ENCODE measurements at places on chromosomes 11 and 22. TPM values are rescaled to one million over a fixed set of nuclear protein-coding genes. Genes with fewer than 3 reads are reported as not detected.

DNA sequence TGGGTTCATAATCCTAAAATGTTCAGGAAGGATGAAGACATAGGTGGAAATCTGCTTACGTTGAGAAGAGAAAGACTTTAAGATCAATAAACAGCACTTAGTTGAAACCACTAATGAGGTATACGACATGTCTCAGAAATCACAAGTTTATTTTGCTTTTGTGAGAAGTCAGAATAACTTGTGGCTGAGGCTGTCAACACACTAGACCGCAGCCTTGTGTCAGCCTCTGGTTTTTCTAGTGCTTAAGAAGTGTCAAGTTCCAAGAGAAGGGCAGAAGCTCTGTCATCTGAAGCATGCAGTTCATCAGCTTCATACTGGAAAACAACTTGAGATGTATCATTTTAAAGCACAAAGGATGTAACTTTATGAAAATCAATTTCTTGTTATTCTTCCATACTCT is 420.9 kb downstream of the METTL15 start:
- peak; percentile 86 for DNase-seq

DNA sequence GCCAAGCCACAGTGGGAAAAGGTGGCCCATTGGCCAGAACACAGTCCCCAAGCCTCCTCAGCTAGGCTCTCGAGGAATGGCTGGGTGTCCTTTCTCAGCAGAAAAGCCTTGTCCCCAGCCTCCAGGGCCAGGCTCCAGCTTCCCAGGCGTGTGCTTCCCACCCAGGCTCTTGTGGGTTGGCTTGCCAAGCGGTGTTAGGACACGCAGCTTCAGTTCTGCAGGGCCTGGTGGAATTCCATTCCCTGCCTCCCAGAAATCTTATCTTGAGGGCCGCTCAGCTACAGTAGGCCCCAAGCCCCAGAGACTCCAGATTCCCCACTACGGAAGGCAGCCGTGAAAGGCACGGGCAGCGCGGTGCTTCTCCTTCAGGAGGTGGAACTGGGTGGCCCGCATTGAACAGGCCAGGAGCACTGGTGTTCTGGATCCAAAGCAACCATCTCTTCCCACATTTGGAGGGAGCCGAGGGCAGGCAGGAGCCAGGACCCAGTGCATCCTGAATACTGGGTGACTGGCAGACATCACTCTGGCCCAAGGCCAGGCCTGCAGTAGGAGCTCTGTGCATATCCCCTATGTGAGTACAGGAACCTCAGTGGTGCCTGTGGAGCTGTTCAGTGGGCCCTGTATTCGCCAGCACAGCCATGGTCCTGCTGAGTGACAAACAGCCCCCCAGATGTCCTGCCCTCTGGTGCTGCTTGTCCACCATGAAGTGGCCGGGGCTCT is 16.7 kb upstream of the KCNQ1OT1 start:
- no peak for DNase-seq

- no peak for DNase-seq
Observed at GRCh38 chr11:117836077-117836960, 11.8 kb upstream of the FXYD2 start.

GRCh38 chr22:50585781-50586180 is 3.1 kb upstream of the CHKB start:
- no peak for DNase-seq

- DNase-seq, result no peak
Observed at GRCh38 chr22:40444178-40444831, 73.9 kb downstream of the SGSM3 start.

DNA sequence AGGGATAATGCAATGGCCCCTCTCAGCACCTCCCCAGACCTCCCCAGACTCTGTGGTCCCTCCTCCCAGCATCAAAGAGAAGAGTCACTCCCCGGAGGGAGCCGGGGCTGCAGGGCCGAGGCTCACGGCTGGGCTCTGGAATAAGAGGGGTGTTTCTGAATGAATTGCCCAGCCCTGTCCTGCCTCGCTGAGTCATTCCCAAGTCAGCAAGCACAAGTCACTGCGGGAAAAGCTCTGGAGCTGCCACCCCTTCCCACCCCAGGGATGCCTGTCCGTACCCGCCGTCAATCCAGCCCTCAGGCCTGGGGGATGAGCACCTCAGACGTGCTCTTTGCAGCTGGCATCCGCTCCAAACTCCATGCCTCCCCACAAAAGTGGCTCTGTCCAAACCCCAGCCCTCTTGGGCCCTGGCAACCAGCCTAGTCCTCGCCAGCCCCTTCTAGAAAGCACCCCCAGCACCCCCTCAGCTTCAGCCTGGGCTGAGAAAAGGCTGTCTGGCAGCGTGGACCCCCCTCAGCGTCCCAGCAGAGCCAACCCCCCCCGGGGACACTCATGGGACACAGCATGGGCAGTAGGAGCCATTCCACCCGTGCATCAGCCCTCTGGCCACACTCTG is 22.7 kb downstream of the CELSR1 start:
- DNase-seq, result peak; percentile 69

DNA sequence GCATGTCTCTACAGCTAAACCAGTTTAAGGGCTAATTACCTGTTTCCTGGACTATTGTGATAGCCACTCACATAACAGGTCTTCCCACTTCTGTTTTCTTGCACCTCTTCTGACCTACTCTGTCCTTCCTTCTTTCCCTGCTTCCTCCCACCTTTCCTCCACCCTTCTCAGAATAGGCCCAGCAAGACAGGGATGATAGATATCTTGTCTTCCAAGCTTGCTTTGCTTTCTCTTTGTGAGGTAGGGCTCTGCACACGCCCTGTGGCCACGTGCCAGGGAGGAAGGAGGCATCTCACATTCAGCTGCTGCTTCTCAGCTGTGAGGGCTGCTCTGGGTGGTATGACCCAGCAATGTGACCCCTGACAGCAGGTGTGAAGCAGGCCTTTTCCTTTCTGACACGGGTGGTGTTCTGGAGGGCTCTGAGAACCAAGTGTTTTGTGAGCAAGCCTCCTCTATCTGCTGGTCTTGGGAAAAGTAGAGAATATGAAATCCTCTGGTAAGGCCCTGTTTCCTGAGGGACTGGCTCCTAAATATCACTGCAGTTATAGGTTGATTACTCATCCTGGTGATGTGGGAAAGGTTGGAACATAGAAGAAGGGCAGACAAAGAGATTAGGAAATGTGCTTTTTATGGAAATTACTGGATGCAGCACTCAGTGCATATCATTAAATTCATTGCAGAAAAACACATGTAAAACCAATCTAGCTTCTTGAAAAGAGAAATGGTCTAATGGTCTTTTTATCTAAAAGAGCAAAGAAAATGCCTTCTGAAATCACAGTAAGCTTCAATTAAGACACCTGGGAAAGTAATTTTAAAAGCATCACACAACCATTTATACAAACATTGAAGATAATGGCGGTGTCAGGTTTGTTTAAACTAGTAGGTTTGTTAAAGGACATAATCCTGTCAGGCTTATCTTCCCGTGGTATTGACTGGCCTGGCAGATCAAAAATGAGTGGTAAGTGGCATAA is 8.5 kb downstream of the AMOTL1 start:
- peak; percentile 74 for DNase-seq

- no peak for DNase-seq
Observed at GRCh38 chr22:43239193-43239780, 52.4 kb upstream of the TTLL12 start.

DNA sequence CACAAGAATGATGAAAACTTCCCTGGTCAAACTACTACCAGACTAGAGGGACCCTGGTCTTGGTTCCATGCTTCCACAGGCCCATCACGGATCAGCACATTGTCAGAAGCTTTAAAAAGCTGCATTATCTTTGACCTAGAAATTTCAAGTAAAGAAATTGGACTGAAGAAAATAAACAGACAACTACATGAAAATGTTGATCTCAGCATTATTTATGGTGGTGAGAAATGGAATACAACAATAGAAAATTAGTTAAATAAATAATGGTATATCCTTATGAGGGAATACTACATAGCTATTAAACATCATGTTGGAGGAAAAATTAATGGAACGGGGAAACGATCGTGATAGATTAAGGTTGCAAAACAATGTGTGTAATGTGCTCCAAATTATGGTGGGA is 13.7 kb downstream of the TENM4 start:
- DNase-seq, result no peak

DNA sequence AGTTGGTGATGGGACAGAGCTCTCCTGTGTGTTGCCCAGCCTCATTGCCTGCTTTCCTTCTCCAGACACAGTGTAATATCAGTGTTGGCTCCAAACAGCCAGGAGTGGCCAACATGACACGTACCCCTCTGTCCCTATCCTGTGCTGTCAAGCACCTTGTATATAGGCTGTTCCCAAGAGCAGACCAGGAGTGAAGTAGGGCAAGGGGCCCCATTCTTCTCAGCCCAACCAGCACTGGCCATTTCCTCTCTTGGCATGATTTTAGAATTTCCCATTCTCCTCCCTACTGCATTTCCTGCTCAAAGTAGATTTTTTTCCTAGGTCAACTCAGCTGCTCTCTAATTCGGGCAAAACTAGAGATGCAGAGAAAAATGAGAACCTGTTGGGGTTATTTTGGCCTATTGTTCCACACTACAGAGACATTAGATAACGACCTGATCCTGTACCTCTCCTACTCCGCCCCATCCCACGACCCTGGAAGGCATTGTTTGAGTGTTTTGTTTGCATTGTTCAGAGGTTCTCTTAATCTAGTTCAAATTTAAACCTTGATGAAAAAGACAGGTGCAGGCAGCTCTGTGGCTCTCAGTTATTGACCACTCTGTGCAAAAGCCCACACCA is 95.6 kb downstream of the RASSF10 start:
- DNase-seq, result no peak

- no peak for DNase-seq
Observed at GRCh38 chr11:36248436-36248835, 40.8 kb downstream of the COMMD9 start.

DNA sequence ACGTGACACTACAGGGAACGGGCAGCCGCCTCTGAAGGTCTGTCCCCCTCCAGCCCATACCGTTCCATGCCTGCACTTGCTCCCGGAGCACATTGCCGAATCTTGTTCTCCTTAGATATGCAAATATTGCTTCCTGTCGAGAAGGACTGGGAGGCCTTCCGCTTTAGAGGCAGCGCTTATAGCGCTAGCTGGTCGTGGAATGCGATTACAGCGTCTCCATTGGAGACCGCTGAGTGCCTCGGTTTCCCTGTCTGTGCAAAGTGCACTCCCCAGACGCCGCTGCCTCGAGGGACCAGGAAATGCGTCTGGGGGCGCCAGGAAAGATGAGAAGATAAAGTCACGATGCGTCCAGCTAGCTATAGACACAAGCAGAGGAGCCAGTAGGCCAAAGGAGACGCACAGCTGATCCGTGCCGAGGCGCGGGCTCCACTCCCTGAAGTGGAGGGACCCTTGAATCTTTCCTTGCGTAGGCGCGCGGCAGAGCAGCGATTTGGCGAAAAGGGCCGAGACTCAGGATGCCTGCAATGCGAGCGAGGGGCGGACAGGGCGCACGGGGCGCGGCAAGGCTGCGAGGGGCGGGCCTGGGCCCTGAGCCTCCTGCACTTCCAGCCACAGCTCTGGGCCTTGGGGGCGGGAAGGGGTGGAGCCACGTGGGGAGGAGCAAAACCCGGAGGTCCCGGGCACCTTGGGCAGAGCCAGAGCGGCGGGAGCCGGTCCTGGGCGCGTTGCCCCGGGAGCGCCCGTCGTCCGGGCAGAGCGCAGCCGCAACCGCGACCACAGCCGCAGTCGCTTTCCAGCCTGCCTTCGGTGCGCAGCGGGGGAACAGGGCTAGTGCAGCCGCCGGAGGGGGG is at the start of gene RASSF10:
TSS of gene RASSF10 (plus strand) at position 692 of the 851 bp plus-strand sequence. CDS start 261 bp downstream, outside the sequence.
- DNase-seq, result no peak

DNA sequence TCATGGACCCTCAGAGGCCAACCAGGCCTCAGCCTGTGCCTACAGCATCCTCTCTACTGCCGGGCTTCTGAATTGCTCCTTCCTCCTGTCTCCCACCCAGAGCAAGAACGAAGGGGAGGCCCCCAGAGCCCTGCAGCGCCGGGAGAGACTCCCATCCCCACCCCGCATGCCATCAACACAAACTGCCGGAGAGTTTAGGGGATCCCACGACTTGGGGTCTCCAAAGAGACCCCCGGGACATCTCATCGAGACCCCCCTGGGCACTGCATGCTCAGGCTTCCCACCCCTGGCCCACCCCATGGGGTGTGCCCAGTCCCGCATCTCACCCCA is 8.3 kb upstream of the CD81 start:
- no peak for DNase-seq

GRCh38 chr11:86489442-86489841 is 114.8 kb downstream of the CCDC81 start:
- no peak for DNase-seq

DNA sequence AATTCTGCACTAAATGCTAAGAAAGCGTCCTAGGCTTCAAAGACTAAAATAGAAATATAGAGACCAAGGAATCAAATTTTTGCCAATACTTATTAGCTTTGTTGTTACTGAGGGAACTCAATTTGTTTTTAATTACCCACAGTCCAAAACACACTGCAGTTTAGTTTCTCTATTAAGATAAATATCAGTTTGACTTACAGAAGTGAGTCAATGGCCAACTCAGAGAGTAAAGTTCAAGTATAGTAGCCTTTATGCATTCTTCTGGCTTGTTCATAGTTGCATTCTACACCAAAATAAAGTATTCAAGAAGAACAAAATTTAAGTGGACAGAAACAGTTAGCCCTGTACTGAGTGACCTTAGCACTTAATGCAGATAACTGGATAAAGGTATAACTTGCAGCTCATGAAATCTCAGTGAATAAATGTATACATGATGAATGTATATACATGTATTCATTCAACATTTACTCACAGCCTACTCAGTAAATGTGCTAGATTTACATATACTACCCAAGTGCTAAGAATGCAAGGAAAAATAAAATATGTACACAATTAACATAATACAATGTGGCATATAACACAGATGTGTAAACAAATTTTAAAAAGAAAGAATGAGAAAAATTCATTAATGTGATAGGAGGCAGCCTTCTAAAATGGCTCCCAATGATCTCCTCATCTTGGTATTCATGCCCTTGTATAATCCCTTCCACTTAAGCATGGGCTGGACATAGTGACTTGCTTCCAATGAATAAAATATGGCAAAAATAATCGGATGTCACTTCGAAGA is 9.7 kb upstream of the RNF141 start:
- DNase-seq, result peak; percentile 82

DNA sequence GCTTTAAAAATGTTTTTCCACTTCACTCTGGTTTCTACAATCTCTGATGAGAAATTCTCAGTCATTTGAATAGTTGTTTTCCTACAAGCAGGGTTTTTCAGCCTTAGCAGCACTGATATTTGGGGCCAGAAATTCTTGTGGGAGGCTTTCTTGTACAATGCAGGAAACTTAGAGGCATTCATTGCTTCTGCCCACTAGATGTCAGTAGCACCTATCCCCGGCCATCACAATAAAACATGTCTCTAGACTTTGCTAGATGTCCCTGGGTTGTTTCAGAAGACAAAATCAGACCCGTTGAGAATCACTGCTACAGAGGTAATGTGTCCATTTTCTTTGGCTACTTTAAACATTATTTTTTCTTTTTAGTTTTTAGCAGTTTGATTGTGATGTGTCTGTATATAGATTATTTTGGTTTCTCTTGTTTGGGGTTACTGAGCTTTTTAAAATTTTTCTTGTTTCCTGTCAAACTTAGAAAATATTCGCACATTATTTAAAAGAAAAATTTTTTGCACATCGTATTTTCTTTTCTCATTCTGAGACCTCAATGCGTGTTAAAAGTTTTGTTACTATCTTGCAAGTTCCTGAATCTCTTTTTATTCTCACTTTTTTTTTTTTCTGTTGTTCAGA is 60.8 kb upstream of the CCDC179 start:
- peak; percentile 76 for DNase-seq

EHF gene
- total RNA-seq, result not detected

ACTN3 gene
- total RNA-seq, result under 0.01 TPM

P2RY6 gene
- under 0.01 TPM for total RNA-seq

RBMXL2 gene
- total RNA-seq, result not detected

TMPRSS5 gene
- under 0.01 TPM for total RNA-seq

PDXP gene
- 5.6 TPM for total RNA-seq
